ENCODE measurements at places on chromosomes 13 and 19.

DNA sequence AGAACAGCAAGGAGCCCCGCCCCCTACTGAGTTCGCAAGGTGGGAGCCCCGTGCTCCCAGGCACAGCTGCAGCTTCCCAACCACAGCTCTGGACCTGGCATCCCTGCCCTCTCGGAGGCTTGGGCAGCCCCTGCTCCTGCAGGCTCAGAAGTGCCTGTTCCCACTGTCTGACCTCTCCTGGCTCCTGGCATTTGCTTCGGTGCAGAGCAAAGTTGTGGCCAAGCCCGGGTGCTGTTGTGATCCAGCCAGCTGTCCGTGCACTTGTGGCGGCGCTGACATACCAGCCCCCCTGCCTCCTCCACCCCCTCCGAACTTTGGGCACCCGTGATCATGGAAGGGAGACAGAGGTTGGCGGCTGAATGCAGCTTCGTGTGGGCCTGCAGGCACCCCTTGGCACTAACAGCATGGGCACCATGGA is 1386.8 kb downstream of the PCDH9 start:
- no peak for DNase-seq

- no peak for DNase-seq
Measured at GRCh38 chr13:51346397-51346796, 6.9 kb downstream of the SERPINE3 start.

GRCh38 chr13:39345982-39346381 is 257.0 kb downstream of the LHFPL6 start:
- no peak for DNase-seq

- DNase-seq: no peak
Measured at GRCh38 chr13:99366075-99366987, 59.1 kb upstream of the GPR183 start.

DNA sequence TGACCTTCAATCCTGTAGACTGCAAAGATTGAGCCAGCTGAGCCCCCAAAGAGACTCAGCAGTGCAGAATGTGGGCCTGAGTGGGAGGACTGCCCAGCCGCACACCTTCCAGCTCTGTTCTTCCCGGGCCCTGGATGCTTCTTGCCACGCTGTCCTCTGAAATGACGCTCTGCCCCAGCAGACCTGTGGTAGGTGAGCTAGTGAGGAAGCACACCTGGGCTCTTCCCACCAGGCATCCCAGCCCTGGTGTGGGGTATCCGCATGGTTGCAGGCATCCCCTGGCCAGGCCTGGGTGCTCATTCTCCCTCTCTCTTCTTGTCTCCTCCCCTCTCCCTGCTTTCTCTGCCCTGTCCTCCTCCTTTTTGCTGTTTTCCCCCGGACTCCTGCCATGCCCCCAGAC is 9.8 kb upstream of the MZF1 start:
- DNase-seq: no peak

GRCh38 chr13:97911311-97912138 is 42.0 kb upstream of the IPO5 start:
- DNase-seq: no peak

- DNase-seq: no peak
Measured at GRCh38 chr19:13128583-13128982, 10.5 kb downstream of the NACC1 start.

GRCh38 chr19:51921949-51922348 is 5.3 kb upstream of the ZNF613 start:
- DNase-seq: no peak

- DNase-seq: peak; percentile 50
Measured at GRCh38 chr13:44843403-44843802, 145.9 kb downstream of the NUFIP1 start.

DNA sequence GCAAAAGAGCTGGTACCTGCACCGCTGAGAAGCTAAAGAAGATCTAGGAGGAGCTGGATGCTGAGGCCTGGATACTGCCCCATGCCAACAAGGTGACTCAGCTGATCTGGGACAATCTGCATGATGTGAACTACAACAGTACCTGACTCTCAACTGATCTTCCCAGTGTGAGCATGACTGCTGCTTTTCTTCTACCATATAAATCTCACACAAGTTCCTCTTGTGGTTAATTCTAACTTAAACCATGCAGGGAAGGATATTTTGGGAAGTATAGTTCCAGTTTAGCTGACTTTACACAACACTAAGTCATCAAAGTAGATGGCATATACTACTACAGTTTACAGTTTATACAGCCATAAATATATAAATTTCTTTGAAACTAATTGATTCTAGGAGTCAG is 91.9 kb downstream of the SLAIN1 start:
- DNase-seq: no peak

DNA sequence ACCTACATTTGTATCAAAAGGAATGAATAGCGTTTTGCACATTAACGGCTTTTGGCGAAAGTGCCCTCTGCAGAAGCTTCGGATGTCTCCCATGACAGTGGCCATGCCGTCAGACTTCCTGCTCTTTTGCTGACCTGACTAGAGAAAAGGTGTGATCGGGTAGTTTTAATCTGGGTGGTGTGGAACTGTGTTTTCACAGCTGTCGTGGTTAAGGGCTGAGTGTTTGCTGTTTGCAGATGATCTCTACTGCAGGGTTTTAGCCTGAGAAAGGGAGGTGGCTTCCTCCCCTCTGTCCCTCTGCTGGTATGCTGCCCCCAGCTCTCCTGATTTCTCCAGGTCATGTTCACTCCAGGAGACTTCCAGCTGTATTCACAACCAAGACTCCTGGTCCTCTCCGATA is 22.4 kb downstream of the ZNF71 start:
- DNase-seq: no peak

DNA sequence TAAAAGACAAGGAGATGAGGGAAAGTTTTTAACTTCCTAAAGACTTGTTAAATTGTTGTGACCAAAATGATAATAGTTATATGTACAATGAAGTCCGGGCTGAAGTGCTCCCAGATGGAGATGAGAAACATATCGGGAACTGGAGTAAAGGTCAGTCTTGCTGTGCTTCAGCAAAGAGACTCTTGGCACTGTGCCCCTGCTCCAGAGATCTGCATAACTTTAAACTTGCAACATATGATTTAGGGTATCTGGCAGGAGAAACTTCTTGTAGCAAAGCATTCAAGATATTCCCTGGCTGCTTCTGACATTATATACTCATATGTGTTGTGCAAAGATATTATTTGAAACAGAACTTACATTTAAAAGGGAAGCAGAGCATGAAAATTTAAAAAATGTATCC is 786.6 kb upstream of the SLITRK6 start:
- no peak for DNase-seq

DNA sequence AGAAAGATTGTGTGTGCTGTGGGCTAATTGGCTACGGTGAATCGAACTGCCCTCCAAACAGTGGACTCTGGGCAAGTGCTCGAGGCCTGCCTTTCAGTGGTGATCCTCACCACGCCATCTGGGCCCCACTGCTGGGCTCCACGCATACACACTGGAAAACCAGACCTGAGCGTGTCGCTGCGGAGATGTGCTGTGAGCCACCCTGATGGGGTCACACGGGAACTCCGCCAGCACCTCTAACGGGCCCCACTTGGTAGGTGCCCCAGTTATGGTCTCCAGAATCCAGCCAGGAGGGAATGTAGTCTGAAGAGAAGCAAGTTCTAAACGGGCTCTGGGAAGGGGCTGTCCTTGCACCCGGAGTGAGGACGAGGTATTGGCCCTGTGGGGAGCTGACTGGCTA is 39.3 kb downstream of the C13orf46 start:
- DNase-seq: no peak

DNA sequence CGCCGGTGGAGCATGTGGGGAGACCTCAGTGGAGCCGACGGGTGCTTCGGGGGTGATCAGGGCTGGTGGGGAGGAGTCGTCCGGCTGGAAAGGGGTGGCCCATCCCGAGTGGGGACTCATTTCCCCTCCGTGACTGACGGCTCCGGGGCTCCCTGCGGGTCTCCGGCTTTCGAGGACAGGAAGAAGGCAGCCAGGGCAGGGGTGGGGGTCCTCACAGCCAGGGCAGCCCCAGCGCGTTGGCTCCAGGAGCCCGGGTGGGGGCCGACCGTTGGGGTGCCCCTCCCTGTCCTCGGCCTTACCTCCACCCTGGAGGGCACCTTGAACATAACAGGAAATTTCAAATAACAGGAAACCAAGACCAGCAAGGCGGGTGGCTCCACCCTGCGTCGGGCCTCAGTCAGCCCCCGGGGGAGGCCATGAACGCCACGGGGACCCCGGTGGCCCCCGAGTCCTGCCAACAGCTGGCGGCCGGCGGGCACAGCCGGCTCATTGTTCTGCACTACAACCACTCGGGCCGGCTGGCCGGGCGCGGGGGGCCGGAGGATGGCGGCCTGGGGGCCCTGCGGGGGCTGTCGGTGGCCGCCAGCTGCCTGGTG is at the start of gene S1PR4:
TSS of gene S1PR4 (plus strand) at position 393 of the 596 bp plus-strand sequence. CDS start at position 417, 24 bp downstream.
- no peak for DNase-seq

GRCh38 chr19:33686687-33687480 is 65.1 kb downstream of the CHST8 start:
- no peak for DNase-seq

GRCh38 chr13:110046811-110047210 is 260.1 kb downstream of the COL4A1 start:
- DNase-seq: no peak

GRCh38 chr13:93861818-93862217 is 617.7 kb downstream of the DCT start:
- DNase-seq: peak; percentile 18

DNA sequence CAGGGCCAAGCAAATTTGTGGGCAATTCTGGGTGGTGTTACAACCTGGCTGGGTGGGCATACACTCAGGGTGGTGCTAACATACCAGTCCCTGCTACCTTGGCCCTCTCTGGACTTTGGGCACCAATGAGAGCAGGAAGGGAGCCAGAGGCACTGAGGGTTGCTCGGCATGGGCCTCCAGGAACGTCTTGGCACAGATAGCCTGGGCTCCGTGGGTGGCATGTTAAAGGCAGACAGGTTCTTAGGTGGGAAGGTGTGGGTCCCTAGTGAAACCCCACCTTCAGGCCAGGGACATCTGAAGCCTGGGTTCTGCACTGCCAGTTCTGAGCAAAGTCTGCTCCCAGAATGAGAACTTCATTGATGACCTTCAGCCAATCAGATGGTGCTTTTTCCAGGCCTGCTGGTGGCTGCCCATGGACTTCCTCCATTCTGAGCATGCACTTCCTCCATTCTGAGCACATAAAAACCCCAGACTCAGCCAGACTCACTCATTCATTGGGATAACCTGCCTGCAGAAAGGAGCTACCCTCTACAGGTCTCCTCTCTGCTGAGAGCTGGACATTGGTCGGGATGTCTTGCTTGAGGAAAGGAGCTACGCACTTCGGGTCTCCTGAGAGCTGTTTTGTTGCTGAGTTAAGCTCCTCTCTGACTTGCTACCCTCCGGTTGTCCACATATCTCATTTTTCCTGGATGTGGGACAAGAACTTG is 2567.1 kb downstream of the PCDH9 start:
- no peak for DNase-seq

GRCh38 chr13:30934381-30934780 is 1.9 kb downstream of the TEX26 start:
- DNase-seq: no peak

DNA sequence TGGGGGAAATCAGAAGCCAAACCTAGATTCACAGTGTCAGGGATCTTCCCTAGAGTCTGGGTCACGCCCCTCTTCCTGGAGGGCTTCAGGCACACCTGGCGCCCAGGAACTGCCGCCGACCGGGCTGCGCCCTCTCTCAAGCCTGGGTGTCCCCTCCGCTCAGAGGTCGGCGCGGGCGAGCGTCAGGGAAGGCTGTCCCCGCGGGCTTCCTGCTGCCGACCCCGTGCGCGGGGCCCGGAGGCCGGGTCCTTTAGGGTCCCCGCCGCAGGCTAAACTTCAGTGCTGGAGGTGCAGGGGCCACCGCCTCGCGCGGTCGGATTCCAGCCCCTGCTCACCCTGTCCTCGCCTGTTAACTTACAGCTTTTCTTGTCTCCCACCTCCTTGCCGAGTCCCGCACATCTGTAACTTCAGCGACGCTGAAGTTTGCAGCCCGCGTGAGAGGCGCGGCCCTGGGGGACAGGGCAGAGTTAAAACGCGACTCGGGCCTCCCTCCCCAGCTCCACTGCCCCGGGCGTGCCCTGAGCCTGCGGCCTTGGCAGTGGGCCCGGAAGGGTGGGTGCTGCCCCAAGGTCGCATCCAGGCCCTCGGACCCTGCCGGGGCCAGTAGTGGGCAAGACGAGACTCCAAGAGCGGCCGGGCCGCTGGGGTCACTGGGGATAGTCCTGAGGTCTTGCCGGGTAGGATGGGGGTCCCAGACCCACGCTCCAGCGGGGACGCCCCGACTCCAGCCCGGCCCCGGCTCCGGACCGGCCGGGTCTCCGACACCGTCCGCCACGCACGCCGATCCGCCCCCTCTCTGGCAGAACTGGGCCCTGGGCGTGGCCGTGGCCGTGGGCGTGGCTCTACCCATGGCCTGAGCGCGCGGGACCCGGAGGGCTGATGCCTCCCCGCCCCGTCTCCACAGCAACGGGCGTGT is 95.6 kb upstream of the ZNF98 start:
- DNase-seq: no peak

- DNase-seq: no peak
Measured at GRCh38 chr13:42458193-42458592, 115.8 kb upstream of the TNFSF11 start.

GRCh38 chr19:6811906-6812305 is 39.4 kb downstream of the VAV1 start:
- peak; percentile 18 for DNase-seq

- DNase-seq: no peak
Measured at GRCh38 chr13:40801255-40802217, 12.1 kb downstream of the SLC25A15 start.

- no peak for DNase-seq
Measured at GRCh38 chr13:43916828-43917227, 37.1 kb downstream of the LACC1 start.

DNA sequence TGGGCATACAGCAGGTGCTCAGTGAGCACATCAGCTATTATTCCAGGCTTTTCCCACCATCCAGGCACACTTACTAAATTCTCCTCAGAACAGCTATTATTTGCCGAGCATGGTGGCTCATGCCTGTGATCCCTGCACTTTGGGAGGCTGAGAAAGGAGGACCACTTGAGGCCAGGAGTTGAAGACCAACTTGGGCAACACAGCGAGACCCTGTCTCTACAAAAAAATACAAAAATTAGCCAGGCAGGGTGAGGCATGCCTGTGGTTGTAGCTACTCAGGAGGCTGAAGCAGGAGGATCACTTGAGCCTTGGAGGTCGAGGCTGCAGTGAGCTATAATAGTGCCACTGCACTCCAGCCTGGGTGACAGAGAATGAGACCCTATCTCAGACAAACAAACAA is 35.4 kb downstream of the PTPRS start:
- DNase-seq: no peak

DNA sequence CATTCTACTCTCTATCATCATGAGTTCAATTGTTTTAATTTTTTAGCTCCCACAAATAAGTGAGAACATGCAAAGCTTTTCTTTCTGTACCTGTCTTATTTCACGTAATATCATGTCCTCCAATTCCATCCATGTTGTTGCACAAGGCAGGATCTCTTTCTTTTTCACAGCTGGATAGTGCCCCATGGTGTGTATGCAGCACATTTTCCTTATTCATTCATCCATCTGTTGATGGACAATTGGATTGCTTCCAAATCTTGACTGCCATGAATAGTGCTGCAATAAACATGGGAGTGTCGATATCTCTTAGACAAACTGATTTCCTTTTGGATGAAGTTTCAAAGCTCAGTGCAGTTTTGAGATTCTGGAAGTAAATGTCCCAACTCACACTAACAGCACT is 326.9 kb downstream of the FGF9 start:
- DNase-seq: no peak

GRCh38 chr13:39196965-39197646 is 158.8 kb downstream of the NHLRC3 start:
- no peak for DNase-seq

- DNase-seq: no peak
Measured at GRCh38 chr13:21911646-21912298, 240.9 kb downstream of the FGF9 start.
